CD4-positive, alpha-beta T cell treated with Interleukin-4 for 1 hour (primary cell): ENCODE measurements at places on chromosomes 12 and 14.
A peak's percentile ranks its signal among the peaks of the same experiment; 100 is the strongest.

- DNase-seq: no peak
Measured at GRCh38 chr14:89908712-89909450, 45.6 kb downstream of the EFCAB11 start.

DNA sequence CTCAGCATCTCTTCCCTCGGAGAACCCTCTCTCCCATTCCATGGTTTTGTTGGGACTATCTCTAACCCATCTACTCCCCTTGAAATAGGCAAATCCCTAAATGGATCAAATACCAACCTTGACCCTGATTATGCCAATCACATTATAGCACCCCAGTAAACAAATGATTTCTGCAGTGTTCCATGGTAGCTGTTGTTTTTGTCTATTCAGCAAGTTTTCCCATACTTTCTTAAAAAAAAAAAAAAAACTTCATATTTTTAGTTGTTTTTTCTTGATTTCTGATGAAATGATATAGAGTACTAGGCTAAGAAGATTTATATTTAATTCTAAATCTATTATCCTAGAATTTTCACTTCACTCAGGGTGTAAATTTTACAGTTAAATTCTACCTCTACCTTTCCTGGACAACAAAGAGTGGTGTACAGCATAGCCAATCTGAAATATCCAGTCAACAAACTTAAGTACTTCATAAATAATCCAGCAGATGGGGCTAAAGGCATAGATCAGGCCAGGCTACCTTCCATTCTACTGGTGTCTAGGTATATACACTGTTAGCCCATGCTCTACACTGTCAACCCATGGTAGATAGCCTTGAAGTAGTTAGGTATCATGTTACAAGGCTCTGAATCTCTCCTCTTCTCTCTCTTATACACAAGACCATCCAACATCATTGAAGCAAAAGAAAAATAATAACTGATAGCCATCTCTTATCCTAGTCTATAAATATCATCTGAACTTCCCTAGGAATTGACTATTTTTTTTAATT, 82.2 kb downstream of the PLEKHG7 start:
- peak; percentile 18 for DNase-seq

- DNase-seq: peak; percentile 10
Measured at GRCh38 chr14:65937079-65937959, 524.8 kb downstream of the FUT8 start.

DNA sequence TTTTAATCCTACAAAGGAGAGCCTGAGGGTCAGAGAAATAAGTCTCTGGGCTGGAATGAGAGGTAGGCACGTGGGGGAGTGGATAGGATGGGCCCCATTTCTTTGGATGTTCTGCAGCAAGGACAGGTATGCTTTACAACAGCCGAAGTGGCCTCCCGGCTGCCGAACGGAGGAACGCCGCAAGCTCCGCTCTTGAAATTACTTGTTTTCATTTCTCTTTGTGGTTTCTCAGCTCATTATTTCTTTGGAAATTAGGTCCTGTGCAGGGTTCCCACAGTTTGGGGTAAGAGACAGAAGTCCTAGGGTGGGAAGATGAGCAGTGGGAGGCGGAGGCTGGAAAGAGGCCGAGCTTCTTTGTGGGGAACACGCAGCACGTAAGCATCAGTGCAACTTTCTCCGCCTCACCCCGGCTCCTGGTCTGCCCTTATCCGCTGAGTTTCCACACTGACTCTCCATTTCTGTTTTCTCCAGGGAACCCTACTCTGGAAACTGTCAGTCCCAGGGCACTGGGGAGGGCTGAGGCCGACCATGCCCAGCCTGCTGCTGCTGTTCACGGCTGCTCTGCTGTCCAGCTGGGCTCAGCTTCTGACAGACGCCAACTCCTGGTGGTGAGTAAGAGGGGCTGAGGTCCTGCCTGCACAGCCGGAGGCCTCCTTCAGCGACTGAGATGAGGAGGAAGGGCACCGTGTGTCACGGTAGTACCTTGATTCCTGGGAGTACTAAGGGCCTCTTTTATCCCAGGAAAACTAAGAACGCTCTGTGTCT, 2.0 kb downstream of the WNT5B start:
- no peak for DNase-seq

- no peak for DNase-seq
Measured at GRCh38 chr14:54621686-54622085, 54.8 kb downstream of the SAMD4A start.

DNA sequence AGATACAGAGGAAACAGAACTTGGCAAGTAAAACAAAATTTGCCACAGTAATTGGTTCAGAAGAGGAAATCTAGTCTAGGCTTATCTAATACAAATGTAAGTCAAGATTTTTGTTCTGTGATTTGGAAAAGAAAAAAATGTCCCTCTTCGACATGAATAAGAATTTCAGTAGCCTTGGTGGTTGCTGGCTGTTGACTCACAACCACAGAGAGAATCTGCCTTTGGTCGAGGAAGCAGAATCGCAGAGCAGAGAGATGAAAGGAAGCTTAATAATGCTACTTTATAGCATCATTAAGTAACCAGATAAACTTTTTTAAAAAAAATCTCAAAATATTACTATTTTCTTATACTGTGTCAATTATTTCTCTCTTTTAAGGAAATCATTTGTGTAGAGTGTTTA, 1096.6 kb downstream of the FLRT2 start:
- no peak for DNase-seq

DNA sequence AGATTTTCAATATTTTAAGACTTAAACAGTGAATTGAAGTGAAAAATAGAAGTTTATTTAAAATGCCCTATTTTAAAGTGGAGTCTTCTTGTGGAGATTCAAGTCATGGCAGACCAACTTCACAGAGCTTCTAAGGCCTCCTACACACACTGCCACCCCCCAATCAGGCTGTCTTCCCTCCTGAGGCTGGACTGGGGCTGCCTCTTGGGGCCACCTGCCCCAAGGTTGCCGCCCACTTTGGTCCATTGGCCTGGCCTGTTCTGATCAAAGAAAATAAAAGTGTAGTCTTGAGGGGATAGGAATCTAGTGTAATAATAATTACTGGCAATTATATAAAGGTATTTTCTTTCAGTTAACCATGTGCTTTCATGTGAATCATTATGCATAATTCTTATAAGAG, 1.3 kb downstream of the GOLT1B start:
- DNase-seq: no peak
